ENCODE measurements at places on chromosomes 2 and 18.

DNA sequence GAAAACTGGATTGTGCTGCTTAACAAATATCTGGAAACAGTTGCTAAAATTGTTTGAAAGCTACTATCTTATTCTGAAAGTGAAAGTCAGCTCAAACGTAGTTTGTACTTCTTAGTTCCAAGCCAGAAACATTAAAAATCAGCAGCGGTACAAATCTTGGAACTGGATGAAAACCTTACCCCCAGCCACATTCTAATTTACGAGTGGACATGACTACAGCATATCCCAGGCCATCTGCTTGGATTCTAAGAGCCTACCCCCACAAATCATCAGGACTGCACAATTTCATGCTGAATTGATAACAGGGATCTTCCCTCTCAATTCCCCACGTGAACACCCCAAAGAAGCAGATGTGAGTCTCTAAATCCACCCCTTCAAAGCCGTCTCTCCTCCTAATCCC lies 158.7 kb upstream of the NCKAP5 start:
- peak; percentile 5 for DNase-seq

DNA sequence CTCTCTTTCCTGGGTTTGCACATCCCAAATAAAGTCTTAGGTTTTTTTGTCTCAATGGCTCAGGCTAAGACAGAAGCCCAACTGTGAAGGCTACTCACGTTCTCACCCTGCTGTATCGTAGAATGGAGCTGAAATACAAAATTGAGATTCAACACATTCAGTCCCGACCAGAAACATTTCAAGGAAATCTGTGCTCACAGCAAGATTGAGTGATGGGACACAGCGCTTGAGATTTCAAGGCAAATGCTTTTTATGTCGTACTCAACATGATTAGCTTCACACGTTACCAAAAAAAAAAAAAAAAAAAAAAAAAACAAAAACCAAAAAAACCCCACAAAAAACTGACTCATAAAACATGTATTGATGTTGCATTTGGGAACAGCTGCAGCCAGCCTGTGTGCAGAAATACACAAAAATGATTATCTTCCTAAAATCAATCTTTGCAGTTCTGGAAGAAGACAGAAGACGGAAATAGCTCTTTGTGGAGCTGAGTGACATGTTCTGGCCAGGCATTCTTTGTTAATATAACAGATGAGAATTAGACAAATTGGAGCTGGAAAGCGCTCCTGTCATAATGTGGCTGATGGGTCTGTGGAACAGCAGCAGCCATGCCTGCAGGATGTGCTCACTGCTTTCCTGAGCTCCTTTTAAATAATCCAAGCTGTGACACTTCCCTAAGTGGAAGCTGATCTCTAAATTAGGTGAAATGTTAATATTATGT lies 453.2 kb downstream of the LPIN1 start:
- DNase-seq: no peak

GRCh38 chr2:149446748-149447147 lies 116.4 kb downstream of the LYPD6 start:
- DNase-seq: no peak

DNA sequence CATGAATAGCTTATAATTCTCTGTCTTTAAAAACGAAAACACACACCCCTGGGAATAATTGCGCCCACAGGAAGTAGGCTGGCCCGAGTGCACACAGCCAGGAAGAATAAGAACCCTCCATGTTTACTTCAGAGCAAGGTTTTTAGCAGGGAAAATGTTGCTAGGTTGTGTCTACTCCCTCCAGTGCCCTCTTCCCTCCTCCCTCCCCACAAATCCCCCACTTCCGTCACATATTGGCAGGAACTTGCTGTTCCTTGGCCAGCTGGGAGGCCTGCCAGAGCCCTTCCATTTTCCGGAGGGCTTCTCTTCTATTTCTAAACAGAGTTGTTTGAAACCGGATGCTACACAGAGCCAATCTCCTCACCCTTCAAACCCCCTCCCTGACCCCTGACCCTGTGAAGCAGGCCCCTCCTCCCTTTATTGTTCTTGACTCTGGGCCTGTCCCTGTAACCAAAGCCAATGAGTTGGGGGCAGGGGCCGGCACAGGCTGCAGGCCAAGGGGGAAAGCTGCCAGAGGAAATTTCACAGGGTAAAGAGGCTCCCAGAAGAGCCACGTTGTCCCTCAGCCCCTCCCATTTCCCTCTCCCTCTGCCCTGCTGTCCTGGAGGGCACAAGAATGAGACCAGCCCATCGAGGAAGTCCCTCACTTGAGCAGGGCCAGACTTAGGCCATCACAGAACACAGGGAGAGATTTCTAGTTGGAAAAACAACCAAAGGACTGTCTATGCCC lies 49.8 kb upstream of the LGALSL start:
- DNase-seq: peak; percentile 27

GRCh38 chr2:31563273-31563839 lies 17.4 kb downstream of the SRD5A2 start:
- DNase-seq: no peak

Data from GM03348 (cell line).